ENCODE measurements at places on chromosomes 16 and 17.

DNA sequence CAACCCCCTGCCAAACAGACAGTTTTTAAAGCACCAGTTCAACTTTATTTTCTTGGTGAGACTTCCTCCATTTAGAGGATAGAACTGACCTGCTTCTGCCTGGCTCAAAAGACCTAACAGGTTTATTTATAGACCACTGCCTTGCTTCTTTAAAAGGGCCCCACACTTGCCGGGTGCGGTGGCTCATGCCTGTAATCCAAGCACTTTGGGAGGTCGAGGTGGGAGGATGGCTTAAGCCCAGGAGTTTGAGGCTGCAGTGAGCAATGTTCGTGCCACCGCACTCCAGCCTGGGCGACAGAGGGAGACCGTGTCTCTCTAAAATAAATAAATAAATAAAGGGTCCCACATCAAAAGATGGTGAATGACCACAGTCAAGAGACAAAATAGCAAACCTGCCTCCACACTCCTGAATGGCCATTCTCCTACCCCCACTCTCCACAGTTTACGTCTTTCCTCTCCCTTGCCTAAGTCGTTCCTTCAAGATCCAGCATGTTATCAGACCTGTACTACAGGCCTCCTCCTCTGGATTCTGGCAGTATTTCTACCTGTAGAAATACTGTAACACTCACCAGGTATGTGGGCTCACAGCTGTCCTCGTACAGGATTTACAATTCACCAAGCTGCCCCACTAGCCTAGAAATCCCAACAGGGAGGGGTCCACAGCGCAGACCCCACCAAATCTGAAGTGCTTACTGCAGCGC is 95.6 kb downstream of the SMG6 start:
- DNase-seq: no peak

- DNase-seq: no peak
Measured at GRCh38 chr17:12727076-12727760, 61.5 kb downstream of the MYOCD start.

- DNase-seq: no peak
Measured at GRCh38 chr16:57906382-57907316, 64.3 kb downstream of the CNGB1 start.

DNA sequence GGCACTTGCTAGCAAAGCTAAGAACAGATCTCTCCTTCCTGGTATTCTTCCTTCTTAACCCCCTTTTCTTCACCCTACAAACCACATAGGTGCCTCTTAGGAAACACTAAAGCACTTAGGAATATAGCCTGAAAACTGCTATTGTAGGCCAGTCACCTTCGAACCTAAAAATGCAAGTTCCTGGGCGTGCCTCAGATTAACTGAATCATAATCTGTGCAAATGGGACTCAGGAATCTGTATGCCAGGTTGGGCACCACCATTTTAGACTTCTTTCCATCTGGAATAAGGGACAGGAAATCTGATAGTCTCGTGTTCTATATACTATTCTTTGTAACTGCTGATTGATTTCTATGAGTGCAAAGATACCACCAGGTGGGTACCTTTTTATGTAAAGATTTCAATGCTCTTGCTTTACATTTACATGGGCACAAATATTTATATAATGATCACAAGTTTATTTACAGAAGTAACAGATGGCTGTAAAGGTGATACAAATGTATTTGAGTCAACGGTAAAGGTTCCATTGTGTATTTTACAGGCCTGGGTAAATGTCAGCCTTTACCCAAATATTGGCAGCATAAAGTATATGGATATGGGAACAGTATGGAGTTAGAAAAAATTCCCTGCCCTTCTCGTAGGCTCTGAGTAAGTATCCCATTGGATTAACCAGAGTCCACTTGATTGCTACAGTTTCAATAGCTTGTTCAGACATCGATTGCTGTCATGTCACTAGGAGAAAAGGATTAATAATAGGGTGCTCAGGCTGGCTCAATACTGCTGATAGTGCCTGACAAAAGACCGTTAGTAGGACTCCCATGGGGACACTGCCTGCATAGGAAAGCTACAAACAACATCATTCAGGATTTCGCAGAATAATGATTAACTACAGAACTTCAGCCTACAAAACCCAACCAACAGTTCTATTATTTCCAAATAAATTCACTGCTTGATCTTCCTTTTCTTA is 124.7 kb downstream of the SNX11 start:
- no peak for DNase-seq

- DNase-seq: no peak
Measured at GRCh38 chr17:10048629-10049350, 143.7 kb upstream of the RCVRN start.

DNA sequence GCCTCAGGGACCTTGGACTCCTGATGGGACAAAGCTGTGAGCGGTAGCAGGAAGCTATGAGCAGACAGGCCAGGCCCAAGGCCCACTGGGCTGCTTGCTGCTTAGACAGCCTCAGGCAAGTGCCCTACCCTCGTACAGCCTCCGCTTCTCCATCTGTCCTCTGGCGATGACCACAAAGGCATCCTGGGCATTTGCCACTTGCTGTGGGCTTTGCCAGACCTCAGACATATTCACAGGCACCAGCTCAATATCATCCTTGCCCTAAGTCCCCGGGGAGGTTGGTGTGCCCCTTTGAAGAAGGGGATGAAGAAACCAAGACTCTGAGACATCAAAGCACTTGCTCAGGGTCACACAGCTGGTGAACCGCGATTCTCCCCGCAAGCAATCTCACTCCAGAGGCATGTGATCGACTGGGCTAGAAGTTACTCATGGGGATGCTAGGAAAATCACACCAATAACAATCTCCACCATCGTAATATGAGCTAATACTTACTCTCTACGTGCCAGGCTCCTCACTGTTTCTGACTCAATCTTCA is 21.7 kb downstream of the PPL start:
- no peak for DNase-seq

DNA sequence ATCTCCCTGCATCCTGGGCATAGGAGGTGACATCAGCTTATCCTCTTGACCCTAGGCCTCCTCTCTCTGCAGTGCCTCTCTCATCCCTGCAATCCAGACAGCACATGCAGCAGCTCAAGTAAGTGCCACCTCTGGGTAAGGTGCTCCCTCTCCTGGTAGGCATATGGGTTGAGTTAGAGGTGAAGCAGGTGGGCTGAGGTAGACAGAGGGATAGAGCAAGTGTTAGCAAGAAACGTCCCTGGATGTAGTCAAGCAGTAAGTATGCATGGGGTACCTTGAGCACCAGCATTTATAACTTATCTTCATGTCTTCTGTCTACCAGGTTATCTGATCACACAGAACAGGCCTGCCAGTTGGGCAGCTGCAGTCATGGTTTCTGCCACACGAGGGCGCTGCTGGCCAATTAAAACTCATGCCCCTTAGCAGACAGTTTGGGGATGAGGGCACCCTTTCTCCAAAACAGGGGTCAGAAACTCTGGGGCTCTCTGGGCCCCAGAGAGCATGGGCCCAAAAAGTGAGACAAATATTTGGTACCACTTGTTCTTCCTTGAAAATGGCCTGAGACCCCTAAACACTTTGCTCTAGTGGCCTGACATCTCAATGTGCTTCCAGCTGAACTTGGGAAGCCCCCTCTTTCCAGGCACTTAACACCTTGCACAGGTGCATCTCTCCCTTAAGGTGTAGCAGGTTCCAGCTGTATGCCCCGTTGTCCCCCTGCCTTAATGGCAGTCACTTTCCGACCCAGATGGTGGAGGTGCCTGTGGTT is 59.8 kb downstream of the NEUROD2 start:
- DNase-seq: peak; percentile 28

DNA sequence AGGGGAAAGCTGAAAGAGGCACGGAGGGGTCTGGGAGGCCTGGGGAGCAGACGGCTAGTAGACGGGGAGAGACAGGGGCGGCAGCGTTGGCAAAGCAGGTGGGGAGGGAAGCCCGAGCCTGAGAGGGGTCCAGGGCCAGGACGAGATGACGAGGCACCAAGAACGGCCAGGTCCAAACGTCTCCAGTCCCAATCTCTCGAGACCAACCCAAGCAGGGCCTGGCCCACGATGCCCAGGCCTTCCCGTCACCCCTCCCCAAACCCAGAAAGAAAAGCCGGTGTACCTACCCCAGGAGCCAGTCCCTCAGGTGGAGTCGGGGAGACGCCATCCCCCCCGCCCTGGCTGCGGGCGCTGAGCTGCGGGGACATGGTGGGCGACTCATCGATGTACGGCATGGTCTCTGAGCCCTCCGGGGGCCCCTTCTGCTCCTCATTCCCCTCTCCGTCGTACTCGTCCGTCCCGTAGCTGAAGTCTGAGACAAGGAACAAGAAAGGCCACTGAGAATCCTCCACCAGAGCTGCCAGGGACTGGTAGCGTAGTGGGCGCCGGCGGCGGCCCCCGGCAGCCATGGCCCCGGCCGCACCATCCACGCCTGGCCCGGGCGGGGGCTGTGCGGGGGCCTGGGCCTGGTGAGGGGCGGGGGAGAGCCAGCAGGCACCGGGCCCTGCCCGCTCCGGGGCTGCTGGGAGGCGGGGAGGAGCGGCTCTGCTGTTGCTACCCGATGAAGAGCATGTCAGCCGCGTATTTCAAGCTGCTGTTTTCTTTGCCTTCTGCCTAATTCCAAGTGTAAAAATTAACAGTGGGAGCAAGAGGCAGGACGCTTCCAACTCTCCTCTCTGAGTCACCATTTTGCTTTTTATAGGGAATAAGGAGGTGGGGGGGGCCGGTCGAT is 54.6 kb downstream of the ABR start:
- DNase-seq: no peak

DNA sequence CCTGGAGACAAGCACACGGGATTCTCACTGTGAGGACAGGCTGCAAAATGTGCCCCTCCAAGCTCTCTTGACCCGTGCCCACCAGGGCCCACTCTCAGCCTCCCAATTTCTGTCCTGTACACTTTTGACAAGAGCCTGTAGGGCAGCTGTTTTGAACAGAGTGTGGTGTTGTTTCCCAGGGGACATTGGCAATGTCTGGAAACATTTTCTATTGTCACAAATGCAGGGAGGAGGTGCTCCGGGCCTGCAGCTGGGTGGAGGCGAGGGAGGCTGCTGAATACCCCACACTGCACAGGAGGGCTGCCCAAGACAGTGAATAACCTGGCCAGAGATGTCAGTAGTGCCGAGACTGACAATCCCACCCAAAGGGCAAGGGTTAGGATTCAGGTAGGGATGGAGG is 10.5 kb downstream of the CEP295NL start:
- DNase-seq: no peak

DNA sequence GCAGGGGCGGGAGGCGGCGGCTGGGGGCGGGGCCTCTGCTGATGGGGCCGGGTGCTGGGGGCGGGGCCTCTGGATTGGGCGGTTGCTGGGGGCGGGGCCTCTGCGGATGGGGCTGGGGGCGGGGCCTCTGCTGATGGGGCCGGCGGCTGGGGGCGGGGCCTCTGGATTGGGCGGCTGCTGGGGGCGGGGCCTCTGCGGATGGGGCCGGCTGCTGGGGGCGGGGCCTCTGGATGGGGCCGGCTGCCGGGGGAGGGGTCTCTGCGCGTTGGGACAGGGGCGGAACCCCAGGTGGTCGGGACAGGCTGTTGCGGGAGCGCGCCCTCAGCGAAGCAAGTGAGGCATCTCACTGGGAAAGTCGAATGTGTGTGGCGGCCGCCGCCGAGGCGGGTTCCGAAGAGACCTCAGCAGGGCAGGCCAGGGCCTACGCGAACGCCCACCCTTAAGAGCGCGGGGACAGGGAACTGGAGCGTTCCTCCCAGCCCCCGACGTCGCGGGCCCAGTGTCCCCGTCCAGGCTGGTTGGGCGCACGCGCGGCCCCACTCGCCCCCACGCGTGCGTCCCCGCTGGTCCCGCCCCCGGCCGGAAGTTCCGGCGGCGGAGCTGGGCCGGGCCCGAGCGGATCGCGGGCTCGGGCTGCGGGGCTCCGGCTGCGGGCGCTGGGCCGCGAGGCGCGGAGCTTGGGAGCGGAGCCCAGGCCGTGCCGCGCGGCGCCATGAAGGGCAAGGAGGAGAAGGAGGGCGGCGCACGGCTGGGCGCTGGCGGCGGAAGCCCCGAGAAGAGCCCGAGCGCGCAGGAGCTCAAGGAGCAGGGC is at the start of gene STUB1:
STUB1 (plus strand) TSS at position 597 of the 811 bp plus-strand sequence; CDS start at position 713, 116 bp downstream.
- peak; percentile 83 for DNase-seq

DNA sequence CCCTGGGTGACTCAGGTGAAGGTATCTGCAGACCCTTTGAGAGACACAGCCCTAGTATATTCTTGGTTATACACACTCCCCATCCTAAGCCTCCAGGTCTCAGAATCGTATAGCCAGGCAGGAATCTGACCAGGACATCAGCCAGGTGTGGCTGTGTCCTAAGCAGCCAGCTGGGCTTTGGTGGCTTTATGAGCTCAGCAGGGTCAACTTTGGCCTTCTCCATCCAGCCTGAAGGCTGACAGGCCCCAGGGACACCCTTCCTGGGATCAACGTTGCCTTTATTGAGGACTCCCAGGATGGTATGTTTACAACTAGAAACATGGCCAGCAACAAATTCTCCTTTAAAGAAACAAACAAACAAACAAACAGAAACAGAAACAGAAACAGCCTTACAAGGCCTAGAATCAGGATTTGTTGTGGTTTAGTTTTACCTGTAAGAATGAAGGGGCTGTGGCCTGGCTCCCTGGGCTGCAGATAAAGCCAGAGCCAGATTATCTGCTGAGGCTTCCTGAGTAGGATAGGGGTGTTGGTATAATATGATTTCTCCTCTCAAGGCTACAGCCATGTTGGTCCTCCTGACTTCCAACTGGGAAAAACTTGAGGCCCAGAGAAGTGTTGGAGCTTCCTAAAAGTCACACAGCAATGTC is 8.5 kb downstream of the KIF19 start:
- no peak for DNase-seq

GRCh38 chr17:77461277-77462057 is 320.7 kb downstream of the SEC14L1 start:
- no peak for DNase-seq

GRCh38 chr17:36687736-36688135 is 86.4 kb downstream of the MRM1 start:
- DNase-seq: no peak

- DNase-seq: no peak
Measured at GRCh38 chr17:76735006-76735405, 2.1 kb downstream of the SRSF2 start.

DNA sequence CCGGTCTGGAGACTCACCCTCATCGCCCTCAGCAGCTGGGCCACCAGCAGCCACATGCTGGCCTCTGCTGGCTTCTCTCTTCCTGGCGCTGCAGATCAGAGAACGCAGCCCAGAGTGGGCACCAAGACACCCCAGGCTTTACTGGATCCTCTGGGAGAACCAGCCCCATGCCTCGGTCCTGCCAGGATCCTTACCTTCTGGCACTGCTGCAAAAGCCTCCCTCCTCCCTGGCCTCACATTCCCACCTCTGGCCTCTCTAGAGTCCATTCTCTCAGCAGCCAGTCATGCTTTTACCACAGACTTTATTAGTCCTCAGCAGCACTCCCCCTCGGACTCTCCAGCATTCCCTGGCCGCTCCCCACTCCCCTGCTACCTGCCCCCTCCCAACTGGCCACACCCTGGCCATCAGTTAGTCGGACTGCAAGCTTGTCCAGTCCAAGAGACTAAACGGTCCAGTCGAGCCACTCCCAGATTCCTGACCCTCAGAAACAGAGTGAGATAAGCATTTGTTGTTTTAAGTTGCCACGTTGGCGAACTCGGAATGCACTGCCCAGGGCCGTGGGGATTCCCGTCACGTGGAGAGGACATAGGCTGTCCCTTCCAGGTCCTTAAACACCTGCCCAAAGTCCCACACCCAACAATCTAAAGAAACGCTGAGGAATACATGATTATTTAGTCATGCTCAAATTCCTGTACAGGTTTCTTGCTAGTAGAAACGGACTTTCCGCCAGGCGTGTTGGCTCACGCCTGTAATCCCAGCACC is 5.9 kb upstream of the SPG7 start:
- DNase-seq: no peak
